Fibroblast of villous mesenchyme (primary cell): ENCODE measurements at places on chromosomes 3 and 15. TPM values are rescaled to one million over a fixed set of nuclear protein-coding genes. Genes with fewer than 3 reads are reported as not detected.

ACP3 gene
- total RNA-seq = 2.3 and 10.8 TPM in 2 replicates

GRCh38 chr15:29631076-29632070 lies 190.9 kb downstream of the TJP1 start:
- no peak for DNase-seq

A4GNT gene
- under 0.01 TPM in 1 of 2 replicates, not detected in the other for total RNA-seq

DNA sequence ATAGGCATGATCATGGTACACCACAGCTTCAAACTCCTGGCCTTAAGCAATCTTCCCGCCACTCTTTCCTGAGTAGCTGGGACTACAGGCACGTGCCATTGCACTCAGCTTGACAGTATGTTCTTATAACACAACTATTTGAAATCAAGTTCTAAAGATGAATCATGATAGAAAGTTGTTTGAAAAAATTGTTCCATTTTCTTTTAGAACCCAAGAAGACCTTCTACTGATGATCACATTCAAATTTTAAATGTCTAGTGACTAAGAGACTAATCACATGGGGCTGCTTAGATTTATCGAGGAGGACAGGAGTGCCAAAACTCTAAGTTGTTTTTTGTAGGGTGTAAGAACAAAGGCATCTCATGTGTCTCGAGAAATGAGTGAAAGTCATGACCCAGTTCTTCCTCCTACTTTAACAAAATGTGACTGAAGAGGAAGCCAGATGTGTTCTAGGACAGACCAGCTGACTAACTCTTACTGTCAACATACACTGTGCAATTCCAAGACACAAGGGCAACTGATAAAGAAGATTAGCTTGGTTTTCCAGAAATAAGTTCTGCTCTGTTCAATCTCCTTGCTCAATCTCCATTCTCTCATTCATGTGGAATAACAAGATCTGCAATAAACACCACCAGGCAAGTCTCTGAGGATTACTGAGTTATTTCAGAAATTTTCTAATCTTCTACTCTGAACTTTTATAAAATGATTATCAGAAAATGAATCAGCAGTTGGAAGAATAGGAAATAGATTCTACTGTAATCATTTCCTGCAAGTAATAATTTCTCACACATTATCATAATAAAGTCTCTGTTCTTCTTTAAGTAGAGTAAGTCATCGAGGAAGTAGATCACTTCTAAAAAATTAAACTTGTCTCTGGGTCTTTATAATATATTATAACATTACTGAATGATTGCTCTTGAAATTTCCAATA lies 122.6 kb upstream of the CCNL1 start:
- DNase-seq = peak; percentile 95

- no peak for DNase-seq
These were observed 58.4 kb downstream of the MESD start for GRCh38 chr15:80931191-80931590.

GRCh38 chr3:158217992-158218391 lies 108.1 kb downstream of the RSRC1 start:
- DNase-seq = no peak

DNA sequence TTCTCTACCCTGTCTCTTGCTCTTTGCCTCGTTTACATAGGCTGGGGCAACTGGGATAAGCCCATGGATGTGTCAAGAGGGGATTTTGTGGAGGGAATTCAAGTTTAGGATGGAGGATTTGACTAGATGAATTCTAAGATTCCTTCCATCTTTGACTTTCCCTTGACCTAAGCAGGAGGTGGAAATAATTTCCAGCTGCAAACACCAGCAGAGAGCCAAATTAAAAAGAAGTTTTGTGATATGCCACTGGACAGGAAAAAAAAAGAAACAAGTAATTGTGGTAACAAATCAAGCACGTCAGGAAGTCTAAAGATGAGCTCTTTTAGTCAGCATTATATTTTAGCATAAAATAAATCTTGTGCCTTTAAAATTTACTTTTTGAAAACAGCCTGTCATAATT lies 49.8 kb downstream of the KCNMB2 start:
- no peak for DNase-seq

DNA sequence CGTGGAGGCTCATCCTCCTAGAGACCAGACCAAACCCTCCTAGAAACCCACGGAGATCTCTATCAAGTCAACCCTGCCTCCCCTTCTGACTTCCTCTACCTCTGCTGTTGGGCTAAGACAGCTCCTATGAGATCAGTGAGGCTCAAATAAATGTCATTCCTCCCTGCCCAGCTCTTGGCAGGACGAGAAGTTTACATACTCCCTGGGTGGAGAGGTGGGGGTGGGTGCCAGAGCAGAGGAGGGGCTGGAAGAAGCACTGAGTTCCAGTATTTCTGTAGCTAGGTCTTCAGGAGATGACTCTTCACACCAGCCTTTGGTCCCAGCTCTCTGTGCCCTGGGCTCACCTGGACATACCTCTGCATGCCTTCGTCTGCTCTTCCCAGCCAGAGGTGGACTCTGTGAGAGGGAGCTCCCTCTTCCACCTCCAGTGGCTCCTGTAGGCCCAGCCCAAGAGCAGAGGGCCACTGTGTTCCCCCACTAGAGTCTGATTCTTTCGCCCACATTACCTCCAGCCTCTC lies 42.4 kb upstream of the TLE3 start:
- DNase-seq = no peak

GRCh38 chr3:99731499-99731898 lies 86.2 kb upstream of the CMSS1 start:
- no peak for DNase-seq

FBXW12 gene
- not detected in 2 replicates for total RNA-seq

DNA sequence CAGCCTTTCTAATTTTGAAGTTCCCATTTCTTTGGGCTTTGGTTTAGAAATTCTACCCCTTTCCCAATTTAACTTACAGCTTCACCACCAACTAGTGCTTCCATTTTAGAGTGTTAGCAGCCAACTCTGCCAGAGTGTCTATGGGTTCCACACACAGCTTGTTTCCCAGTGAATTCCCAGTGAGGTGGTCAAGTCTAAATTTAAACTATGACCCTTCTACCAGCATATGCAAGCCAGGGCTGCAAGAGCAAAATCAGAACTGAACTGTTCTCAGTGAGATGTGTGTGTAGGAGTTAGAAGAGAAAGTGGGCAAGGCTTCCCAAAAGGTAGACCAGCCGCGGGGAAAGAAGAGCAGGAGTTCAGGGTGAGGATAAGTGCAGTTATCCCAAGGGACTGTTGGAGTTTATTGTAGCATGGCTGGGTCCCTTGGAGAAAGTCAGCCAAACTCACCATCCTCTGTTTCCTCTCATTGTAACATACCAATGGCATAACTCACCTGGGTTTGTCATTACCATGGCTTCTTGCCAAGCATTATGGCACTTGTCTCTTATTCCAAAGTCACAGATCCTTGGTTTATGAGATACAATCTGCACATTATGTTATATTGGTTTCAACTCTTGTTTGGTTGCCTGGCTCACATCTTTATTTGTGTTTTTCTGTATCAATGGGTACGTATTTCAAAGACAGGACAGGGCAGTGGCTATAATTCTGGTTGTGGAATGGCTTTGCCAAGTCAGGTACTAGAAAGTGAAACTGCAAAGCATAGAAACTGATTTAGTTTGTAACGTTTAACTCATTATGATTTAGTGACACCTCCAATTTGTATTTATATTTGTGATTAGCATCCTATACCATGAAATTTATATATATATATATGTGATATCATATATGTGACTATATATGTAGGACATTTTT lies 130.2 kb upstream of the UMPS start:
- DNase-seq = no peak

DNA sequence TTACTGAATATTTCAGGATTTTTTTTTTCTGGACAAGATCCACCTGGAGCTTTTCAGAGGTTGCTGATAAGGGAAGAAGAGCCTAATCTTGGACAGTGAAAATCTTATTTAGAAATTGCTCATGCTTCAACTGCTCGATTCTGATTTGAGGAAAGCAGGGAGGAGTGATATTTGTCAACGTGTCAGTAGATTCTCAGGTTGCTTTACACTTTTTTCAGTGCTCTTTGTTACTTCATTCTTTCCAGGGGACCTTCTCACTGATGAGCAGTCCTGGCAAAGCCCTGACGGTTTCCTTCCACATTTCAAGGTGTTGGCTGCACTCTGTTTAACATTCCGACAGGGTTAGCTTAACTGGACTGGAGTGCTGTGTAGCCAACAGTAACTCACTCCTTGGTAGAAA lies 24.1 kb upstream of the RARB start:
- DNase-seq = no peak

OR5K2 gene
- total RNA-seq = not detected in 2 replicates

CCRL2 gene
- 0.64 and 2.2 TPM in 2 replicates for total RNA-seq
